ENCODE measurements at places on chromosomes 11 and 22.

DNA sequence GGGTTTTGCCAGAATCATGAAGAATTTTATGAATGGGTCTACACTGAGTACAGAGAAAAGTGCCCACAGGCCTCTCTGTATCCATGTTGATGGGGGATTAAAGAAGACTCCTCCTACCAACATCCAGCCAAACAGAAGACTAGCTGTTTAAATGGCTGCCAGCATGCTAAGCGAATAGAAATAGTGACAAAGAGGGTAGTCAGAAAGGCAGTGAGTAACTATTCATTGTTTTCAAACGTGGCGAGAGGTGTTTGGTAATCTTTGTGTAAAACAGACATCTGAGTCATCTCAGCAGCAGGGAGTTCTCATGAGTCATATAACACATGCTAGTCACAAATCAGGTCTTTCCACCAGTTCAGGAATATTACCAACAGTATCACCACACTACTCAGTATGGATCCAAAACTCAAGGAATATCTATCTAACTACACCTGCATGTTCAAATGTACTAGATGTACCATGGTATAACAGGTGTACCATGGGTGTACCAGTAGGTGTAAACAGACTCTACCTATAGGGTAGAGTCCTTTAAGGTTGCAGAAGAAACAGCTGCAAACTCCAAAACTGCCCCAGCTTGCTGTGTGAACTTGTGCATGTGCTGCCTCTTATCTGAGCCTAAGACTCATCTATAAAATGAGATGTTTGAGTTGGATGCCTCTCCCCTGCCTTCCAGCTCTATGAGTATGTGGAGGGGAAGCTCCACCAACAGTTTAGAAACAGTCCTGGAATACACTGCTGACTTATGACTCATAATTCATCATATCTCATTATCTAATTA, 82.0 kb downstream of the SLC1A2 start:
- no peak for DNase-seq

GRCh38 chr11:129192150-129192549, at the start of gene ARHGAP32:
Gene ARHGAP32, minus strand, starts transcription at chr11:129192325. Its CDS starts 127 bp downstream, at chr11:129192198.
- DNase-seq = peak; percentile 25

- no peak for DNase-seq
These were observed 105.2 kb upstream of the SYT13 start for GRCh38 chr11:45391168-45391850.

DNA sequence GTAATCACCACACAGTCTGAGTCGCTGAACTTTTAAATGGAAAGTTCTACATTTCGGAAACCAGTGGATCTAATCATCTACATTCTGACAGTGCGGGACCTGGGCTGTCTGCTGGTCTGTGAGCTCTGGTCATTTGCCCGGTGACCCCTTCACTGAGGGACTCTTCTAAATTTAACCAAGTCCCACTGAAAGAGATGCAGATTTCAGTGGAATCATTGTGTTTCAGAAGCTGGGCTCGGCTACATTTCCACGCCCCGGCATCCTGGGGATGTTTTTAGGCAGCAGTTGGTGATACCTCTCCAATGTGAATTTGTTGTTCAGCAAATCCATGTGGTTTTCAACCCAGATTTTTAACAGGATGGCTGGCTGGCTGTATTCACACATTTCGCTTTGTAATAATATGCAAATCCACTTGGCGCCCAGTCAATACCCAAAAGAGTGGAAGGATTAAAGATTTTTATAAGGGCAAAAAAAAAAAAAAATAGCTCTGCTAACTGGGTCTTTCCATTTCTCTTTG, 145.5 kb upstream of the RASSF10 start:
- DNase-seq = no peak

DNA sequence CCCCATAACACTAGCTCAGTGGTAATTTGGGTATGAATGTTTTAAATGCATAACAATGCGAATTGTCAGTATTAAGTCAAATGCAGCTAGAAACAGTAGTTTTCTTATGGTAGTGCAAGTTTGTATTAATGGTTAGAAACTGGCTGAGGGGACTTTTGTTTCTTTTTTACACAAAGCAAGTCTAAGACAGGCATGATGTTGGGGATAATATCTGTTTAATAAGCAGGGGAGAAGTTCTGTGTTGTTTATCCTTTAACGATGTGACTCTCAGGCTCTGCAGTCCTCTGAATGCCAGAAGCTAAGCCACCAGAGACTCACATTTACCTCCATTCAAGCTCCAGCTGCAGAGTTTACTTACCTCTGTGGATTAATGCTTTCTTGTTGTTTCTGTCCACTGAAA, 67.8 kb downstream of the SYT9 start:
- DNase-seq = no peak

DNA sequence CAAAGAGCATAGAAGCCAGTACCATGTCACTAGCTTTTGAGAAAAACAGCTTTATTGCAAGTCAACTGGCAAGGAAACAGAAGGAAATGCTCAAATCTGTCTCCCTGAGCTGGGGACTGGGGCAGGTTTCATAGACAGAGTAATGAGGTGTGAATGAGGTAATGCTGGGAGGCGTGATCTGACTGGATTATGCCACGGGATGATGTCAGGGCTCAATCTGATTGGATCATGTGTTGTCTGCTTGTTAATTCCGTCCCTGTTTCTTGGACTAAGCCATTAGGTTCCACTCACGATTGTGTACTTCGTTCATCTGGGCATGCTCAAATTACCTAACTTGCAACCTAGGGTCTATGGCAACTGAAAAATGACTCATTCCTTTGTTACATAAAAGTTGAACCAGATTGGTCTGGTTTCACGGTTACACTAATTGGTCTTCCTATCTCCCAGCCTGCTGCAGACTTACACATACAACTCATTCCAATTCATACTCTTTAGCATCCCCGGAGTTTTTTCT, 20.2 kb upstream of the OR10A5 start:
- DNase-seq = no peak

DNA sequence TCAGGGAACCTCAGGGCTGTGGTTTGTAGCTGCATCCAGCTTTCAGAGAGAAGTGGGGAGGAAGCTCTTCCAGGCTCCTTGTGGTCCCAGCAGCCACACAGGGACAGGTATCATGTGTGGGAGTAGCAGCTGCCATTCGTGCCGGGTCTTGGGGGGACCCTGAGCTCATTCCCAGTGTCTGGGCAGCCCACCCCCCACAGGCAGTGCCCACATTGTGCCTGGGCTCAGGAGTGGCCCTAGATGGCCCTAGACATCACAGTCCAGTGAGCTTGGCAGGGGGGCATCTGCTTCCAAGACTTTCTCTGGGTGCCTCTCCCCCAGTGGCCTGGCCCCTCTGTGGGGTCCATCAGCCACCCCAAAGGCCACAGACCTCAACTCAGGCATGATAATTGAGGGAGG, 619.7 kb downstream of the BRD1 start:
- no peak for DNase-seq

Measured in kidney (tissue), 22 donors.